ENCODE measurements at places on chromosomes 1 and 21. TPM values are rescaled to one million over a fixed set of nuclear protein-coding genes. Genes with fewer than 3 reads are reported as not detected.
A peak's percentile ranks its signal among the peaks of the same experiment; 100 is the strongest.

DNA sequence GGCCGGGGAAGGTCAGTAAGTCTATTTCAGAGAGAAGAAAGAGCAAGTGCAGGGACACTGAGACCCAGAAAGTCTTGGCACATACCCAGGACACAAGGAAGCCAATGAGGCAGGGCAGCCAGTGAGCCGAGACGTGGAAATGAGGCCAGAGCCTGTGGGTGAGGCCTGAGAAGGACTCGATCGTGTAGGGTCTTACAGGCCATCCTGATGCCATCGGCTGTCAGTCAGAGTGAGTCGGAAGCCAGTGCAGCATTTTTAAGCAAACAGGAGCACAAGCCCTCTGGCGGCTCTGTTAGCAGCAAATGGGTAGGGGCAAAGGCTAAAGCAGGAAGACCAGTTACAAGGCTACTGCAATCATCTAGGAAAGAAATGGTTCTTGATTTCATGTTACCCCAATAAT is 6.1 kb upstream of the GJB3 start:
- no peak for DNase-seq

GRCh38 chr1:151311589-151312331 is 15.5 kb downstream of the PI4KB start:
- peak; percentile 81 for DNase-seq

- DNase-seq, result no peak
Measured at GRCh38 chr1:163291461-163291860, 30.3 kb upstream of the NUF2 start.

GRCh38 chr1:56057466-56058405 is 521.6 kb downstream of the PLPP3 start:
- DNase-seq, result no peak

GRCh38 chr1:30856260-30856790 is 52.2 kb downstream of the SDC3 start:
- DNase-seq, result no peak

DNA sequence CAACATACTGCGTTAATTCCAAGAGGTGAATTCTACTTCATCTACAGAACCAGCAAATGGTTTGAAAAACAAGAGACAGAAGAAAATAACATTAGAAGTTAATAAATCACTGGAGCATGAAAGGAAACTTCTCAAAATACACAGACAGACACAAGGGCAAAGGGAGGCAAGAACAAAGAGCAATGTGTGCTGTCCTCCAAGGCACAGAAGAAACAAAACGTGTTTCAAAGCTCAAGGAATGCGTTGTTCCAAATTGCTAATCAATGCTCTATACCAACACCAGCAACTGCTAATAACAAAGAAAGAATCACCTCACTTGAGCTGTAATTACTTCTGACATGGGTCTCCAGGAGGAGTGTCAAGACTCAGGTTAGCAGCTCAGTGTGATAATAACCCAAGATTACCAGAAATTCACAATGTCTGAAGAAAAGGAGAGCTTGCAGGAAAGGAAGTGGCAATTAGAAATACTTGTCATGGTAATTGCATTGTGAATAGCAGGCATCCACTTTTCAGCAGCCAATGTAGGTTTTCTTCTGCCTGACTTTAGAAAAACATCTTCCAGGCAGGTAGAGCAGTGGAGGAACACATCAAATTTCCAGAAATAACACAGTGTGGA is 175.4 kb downstream of the SEC16B start:
- no peak for DNase-seq

DNA sequence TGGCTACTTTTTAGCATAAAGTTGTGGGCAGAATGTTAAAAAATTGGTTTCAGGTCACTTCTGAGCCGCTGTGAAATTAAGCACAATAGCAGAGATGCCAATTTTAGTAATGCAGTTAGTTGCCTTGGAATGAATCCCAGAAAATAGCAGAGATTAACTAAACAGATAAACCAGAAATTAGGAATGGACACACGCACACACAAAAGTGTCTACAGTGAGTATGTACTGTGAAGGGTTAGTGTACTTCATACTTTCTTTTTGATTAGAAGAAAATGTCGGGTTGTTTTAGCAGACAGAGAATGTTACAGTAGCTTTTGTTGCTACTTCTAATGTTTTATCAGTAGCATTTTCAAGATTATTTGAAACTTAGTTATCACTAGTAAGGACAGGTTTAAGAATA is 106.7 kb downstream of the LEPR start:
- DNase-seq, result no peak

DNA sequence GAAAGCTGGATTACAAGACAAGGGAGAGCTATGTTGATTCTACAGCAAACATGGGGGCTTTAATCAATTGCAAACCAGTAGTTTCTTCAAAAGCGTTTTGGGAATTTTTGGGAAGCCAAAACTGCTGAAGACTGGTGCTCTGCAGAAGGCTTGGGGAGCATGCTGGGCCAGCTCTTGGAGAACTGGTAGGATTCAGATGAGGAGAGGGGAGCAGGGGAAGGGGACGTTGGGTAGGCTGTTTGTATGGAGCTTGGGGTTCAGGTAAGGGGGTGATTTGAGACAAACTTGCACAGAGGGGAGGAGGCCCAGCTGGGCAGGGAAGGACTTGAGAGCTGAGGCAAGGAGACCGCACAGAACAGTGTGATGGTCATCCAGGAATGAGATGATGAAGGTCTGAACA is 2.6 kb upstream of the MYOG start:
- DNase-seq, result no peak

DNA sequence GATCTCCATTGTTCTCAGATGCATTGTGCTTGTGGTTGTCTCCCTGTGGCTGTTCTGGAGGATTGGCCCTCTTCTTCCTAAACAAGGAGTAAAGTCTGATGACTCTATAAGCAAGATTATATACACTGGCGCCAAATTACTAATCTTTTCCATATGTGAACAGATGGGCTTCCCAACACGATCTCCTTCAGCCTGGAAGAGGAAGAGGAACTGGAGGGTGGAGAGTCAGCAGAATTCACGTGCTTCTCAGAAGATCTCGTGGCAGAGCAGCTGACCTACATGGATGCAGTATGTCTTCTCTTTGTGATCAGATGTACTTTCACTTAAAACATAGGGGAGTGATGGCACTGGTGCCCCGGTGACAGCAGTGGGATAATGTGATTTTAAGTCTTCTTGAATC is 78.7 kb downstream of the RGL1 start:
- DNase-seq, result no peak

DNA sequence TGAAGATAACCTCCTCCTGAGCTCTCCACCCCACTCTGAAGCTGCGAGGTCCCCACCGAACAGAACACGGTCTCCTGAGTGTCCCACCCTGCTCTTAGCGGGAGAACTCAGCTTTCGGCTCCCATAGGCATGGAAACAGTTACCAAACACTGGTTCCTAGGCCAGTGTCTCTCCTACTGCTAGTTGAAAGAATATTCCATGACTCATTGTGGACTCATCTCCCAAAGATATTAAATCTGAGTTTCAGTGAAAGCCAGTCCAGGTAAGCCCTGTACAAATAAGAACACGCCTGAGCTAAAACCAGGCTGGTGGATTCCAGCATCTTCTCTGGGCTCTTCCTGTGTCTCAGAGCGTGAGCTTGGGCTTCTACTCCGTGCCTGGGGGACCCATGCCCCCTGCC is 107.5 kb upstream of the CLDN14 start:
- no peak for DNase-seq

- no peak for DNase-seq
Measured at GRCh38 chr1:12080156-12080555, 17.1 kb downstream of the TNFRSF8 start.

GRCh38 chr1:76687307-76688175 is 179.7 kb upstream of the ST6GALNAC5 start:
- no peak for DNase-seq

- no peak for DNase-seq
Measured at GRCh38 chr1:8294170-8294697, 23.7 kb upstream of the SLC45A1 start.

GRCh38 chr1:71618191-71618590 is 537.4 kb upstream of the ZRANB2 start:
- DNase-seq, result no peak

- DNase-seq, result no peak
Measured at GRCh38 chr1:241412646-241413045, 55.6 kb upstream of the RGS7 start.

DNA sequence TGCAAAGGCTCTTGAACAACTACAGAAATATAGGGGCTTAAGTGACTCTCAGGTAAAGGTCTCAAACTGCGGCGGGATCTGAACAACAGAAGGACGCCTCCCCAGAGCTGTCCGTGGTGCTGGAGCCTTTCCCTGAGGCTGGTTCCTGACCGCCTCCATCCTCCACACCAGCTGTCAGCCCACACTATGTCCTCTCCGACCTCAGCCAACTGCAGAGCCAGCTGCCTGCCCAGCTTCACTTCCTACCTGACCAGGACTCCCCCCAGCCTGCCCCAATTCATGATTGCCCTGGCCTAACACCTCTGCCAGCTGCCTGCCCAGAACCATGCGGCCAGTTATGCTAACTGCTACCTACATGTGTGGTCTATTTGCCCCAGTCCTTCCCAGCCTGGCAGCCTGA is 63.6 kb upstream of the ZC3H12A start:
- no peak for DNase-seq

- DNase-seq, result no peak
Measured at GRCh38 chr1:101004670-101005069, 20.9 kb downstream of the DPH5 start.

DNA sequence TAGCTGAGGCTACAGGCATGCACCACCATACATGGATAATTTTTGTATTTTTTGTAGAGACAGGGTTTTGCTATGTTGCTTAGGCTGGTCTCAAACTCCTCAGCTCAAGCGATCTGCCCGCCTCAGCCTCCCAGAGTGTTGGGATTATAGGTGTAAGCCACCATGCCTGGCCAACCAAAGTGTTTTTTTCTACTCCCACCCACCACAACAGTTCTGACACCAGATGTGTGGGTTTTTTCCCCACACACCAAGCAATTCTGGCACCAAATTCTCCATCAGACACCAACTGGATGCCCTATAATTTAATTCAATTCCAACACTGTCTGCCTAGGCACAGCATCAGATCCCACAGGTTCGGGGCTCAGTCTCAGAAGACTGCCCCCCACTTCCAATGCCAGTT is 20.6 kb upstream of the KLHDC8A start:
- no peak for DNase-seq

DNA sequence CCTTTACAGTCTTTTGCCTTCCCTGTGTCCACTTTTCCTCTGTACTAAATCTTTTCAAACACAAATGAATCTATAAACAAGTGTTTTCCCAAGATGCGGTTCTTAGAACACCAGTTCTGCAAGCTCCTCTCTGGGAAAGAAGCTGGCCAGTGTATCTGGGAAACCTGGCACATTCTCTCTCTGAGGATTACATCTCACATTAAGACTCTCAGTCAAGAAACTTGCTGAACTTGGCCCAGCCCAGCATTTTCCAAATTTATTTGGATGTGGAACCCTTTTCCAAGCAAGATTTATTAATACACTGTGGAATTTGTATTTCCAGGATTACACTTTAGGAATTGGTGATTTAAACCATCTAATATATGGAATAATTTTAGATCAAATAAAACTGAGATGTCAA is 105.7 kb downstream of the ZNF281 start:
- DNase-seq, result no peak

- DNase-seq, result no peak
Measured at GRCh38 chr1:37562984-37563383, 6.2 kb downstream of the DNALI1 start.

DNA sequence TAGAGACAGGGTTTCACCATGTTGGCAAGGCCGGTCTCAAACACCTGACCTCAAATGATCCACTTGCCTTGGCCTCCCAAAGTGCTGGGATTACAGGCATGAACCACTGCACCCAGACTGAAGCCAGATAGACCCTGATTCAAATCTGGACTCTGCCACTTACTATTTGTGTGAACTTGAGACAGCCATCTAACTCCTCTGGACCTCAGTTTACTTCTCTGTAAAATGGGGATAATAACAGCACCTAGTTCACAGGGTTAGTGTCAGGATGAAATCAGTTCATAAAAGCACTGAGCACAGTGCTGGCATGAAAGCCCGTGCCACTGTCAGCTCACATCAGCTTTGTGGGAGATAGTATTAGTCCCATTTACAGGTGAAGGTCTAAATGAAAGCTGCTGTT is 28.5 kb downstream of the RAB3B start:
- no peak for DNase-seq

GRCh38 chr1:9019896-9020295 is 6.3 kb downstream of the SLC2A7 start:
- no peak for DNase-seq

Gene MSH4
- total RNA-seq, result not detected

Gene FAM229A
- total RNA-seq, result 12.2 TPM

Gene ADAM30
- not detected for total RNA-seq

Gene ZNF436
- 3.1 TPM for total RNA-seq

Gene SH2D5
- not detected for total RNA-seq

Measured in ascending aorta (tissue), 2 donors.